ENCODE measurements at places on chromosomes 1 and 21.

GRCh38 chr1:171486048-171486519, 754 bp downstream of the PRRC2C start:
- peak; percentile 88 for DNase-seq

- DNase-seq, result no peak
Observed at GRCh38 chr1:50651476-50652263, 228.4 kb upstream of the DMRTA2 start.

DNA sequence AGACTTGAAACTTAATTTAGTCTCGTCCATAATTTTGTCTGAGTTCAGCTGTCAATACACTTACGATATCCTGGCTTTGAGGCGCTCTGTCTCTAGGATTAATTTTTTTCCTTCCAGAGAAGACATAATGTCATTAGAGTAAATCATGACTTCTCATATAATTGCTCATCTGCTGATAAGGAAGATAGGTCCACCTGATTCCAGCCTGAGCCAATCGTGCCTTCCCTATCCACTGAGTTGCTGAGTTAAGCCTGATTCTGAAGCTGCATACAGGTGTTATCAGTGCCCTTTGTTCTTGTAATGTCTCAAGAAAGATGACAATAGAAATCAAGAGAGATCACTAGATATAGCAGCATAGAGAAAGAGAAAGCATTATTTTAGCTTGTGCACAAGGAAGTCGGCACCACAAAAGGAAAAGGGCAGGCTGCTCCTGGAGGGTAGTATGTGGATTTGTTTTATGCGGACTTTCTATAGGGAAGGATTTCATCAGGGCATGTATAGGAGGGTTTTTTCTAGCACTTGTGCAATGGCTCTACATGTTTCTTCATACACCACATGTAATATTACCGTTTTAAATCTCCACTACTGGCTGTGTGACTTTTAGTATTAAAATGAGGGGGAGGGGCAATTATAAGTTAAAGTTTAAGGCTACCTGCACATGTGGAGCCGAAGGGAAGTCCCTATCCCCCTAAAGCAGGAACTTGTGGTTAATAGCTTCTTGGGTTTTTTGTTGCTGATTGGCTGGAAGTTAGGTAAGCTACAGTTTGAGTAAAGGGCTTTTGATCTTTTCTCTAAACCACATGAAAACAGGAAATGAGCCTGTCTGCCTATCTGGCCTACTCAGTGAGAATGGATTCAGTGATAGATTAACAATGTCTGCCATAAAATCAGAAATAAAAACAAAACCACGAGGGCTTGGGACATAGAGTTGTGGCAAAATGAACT, 133.4 kb downstream of the PLPPR5 start:
- DNase-seq, result peak; percentile 86

DNA sequence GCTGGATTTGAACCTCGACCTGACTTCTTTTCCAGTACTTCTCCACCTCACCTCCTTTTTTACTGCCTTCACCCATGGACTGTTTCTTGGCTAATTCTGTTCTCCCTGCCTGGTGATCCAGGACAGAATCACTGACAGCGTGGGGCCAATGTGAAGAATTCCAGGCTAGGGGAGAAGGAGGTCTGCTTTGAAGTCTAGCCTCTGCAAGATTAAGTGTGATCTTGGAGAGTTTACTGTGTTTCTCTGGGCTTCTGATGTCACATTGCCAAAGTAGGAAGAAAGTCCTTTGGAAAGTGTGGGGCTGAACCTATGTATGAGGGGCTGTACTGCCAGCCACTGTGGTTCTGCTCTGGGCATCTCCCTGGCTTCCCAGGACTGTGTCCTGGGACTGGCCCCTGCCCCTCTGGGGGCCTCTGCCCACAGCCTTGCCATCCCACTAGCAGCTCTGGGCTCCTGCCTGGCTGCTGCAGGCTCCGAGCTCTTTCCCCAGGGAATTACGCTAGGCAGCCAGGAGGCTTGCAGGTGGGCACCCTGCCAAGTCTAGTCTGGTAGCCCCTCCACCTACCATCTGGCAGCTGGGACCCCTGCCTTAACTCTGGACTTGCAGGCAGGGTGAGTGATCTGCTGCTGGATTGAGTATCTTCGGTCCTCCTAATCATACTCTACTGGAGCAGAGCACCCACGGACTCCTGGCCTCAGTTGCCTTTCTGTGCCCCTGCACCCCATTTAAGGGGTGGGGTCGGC, 52.2 kb downstream of the YARS1 start:
- no peak for DNase-seq

- no peak for DNase-seq
Observed at GRCh38 chr1:217134857-217135568, 411.8 kb upstream of the ESRRG start.

GRCh38 chr1:209609791-209610630, 26.5 kb downstream of the CAMK1G start:
- no peak for DNase-seq

DNA sequence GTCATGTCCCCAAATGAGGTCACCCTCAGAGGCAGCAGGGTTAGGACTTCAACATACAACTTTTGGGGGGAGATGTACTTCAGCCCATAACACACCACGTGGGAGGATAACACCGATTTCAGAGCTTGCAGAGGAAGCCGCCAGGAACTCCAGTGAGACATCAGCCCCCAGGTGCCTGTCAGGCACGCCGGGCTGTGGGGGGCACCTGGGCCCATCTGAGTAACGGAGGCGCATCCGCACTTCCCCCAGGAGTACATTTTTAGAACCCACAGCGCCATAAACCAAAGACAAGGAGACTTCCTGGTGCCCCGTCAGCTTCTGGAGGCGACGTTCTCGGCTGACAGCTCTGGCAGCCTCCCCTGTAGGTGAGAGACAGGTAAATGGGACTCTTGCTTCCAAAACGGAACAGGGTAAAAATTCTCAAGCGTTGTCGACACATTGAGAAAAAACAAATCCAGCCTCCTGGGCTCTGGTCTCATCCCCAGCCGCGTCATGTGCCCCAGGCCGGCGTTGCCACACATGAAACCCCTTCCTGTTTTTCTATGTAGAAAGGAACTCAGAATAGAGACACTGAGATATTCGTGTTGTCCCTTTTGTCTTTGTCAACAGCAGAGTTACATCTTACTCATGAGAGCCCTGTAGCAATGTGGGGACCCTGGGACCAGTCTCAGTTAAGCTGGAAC, 93.3 kb downstream of the PDE9A start:
- DNase-seq, result peak; percentile 45

DNA sequence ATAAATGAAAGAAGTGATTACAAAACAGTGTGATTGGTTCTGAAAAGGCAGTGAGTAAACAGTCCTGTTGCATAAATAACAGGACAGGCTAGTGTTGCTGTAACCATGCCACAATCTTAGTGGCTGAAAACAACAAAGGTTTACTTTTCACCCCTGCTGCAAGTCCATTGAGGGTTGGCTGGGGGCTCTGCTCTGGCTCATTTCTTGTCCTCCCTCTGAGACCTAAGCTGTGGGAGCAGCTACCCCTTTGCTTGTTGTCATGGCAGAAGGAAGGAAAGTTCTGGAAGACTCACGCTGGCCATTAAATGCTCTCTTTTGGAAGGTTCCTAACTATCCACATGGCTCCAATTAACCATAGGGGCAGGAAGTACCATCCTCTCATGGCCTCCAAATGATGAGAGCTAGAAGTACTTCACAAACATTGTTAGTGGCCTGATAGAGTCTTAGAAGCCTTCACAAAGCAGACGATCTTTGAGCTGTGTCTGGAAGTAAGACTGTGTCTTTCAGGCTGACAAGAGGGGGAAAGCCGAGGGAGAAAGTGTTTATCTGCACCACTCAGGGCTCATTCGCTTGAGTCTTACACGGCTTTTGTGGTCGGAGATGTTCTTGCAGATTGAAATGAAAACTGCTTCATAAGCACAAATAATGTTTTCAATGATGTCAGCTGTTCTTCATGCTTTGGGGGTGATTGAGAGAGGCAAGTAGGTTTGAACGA, 11.9 kb downstream of the RCSD1 start:
- peak; percentile 52 for DNase-seq

DNA sequence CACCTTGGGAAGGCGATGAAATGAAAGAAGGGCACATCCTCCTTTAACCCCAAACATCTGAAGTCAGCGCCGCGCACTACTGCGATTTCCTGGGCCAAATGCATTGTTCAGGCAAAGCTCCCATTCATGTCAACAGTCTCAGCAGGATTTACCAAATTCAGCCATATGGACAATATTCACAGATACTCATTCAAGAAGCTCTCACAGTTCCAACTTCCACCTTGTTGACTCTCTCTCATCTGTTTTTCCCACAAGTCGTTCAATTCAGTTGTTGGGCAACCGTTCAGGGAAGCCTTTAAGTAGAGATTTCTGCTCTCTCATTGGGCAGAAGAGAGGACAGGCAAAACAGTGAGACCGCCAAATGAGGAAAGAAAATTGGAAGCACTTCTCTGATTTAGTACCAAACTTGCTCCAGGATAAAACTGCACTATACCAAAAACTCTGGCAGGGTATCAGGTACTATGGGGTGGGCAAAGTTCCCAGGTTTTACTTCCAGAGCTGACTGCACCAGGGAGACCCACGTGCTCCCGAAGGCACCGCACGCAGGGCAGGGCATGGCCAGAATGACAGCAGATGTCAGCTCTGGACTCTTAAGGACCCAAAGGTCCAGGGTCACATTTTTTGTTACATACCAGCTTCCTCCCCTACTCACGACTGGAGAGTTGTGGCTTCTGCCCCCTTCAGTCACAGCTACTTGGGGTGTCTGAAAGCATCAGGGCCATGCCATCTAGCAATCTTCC, 668.8 kb downstream of the KIF26B start:
- DNase-seq, result no peak

- no peak for DNase-seq
Observed at GRCh38 chr1:155052439-155053395, 1.6 kb downstream of the ADAM15 start.

- DNase-seq, result no peak
Observed at GRCh38 chr1:210123924-210124589, 108.5 kb upstream of the SERTAD4 start.

- no peak for DNase-seq
Observed at GRCh38 chr1:173341307-173341706, 134.2 kb upstream of the TNFSF4 start.

DNA sequence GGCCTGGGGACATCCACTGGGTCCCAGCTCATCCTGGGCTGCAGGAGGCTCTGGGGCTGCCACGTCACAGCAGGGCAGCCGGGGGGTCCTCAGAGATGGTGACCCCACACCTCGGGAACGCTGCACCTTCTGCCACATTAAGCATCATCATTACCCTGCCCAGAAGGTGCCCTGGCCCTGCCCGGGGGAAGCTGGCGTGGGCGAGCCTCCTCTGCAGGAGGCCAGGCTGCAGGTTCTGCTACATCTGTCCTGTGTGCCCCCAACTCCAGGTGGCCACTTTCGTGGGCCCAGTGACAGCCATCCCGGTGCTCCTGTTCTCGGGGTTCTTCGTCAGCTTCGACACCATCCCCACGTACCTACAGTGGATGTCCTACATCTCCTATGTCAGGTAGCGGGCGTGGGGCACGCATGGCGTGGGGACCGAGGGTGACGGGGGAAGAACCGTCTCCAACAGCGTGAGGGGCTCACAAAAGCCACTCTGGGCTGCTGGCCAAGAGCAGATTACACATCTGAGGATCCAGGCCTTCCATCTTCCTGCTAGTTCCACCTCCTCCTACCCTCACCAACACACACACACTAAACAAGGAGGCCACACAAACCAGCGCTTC, 20.8 kb downstream of the TFF3 start:
- no peak for DNase-seq

- DNase-seq, result no peak
Observed at GRCh38 chr1:1376551-1377226, 1.7 kb upstream of the AURKAIP1 start.

DNA sequence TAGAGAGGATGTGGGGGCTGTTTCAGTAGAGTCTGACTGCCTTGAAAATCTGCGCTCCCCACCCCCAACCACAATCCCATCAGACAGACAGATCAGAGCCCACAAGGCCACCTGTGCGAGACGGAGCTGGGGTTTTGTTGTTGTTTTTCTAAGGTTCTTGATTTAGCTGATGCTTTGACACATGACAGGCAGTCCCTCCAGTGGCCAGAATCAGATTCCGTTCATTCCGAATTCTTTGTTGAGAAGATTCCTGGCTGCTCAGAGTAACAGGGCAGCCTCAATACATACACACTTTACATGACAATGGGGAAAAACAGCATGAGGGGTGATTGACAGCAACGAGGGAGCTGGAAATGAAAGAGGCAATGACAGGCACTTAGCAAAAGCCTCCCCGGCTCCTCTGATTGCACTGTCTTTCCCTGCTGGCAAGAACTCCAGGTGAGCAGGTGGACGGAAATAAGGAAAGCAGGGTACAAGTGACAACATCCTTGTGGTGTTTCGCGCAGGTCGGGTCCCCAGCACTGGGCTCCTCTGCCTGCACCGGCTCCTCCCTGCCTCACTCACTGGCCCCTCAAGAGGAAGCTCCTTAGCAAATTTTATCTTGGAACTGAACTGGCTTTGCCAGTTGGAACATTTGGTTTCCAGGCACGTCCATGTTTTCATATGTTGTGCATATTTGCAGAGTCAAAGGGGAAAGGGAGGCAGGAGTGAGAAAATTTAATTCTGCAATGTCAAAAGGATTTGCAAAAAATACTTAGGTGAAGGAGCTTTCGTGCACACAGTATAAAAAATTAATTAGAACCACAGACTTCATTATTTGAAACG, 148.7 kb downstream of the PGBD5 start:
- no peak for DNase-seq

- no peak for DNase-seq
Observed at GRCh38 chr1:109959974-109960744, 24.4 kb upstream of the AHCYL1 start.

DNA sequence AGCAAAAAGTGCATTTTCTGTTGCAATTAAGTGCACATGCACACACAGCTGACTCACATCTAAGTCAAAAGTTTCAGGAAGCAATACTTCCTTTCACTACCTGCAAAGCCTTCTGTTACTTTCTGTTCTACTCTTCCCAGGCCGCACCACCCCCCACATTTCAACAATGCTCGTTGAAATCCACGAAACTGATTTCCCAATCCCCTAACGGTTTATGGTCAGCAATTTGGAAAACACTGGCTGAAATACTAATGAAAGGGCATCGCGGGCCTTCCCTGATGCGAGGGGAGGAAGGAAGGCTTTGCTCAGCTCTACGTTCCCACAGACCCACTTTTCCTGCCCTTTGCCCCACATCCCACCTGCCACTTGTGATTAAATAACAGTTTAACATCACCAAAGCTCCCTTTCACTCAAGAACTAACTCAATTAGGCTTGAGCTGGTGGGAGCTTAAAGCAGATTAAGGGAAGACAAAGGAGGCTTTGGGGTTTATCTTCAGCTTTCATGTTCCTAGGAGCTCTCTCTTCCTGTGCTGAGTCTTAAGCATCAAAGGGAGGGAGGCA, 243.2 kb upstream of the RAB4A start:
- DNase-seq, result peak; percentile 21

GRCh38 chr1:111448482-111448917, 556 bp downstream of the WDR77 start:
- DNase-seq, result no peak

DNA sequence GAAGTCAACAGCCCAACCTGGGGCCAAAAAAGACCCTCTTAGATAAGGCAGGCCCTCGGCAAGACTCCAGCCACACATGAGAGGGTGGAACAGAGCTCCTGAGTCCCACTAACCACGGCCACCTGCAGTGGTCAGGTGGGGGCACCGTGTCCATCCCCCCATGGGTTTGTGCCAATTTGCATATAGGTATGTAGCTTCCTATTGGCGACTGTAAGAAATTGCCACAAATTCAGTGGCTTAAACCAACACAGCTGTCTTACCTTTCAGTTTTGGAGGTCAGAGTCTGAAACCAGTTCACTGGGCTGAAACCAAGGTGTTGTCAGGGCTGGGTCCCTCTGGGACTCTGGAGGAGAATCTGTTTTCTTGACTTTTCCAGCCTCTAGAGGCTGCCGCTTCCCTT, 59.3 kb downstream of the COL18A1 start:
- no peak for DNase-seq
